Camera-type eye (tissue), 1 donor: ENCODE measurements at places on chromosomes 13 and 19. TPM values are rescaled to one million over a fixed set of nuclear protein-coding genes. Genes with fewer than 3 reads are reported as not detected.

Gene KCNRG
- 5.3 TPM for total RNA-seq

Gene MTUS2
- 18.5 TPM for total RNA-seq

Gene ZNF790
- total RNA-seq, result 20.8 TPM

Gene RELB
- 3.6 TPM for total RNA-seq

Gene ZNF541
- 0.44 TPM for total RNA-seq

Gene SULT2B1
- 1.1 TPM for total RNA-seq

Gene SPTBN4
- 14.8 TPM for total RNA-seq

Gene GIPR
- total RNA-seq, result 0.11 TPM

Gene CEACAM1
- 2.6 TPM for total RNA-seq

Gene UQCRFS1
- 20.5 TPM for total RNA-seq

Gene ERF
- 38.5 TPM for total RNA-seq

Gene SLC17A7
- total RNA-seq, result 78.0 TPM

Gene SLC10A2
- total RNA-seq, result not detected

Gene REX1BD
- total RNA-seq, result 46.2 TPM

Gene ZNF667
- total RNA-seq, result 19.7 TPM

Gene FGF22
- total RNA-seq, result not detected

Gene CD209
- 5.4 TPM for total RNA-seq

Gene CILP2
- 3.7 TPM for total RNA-seq

Gene ARHGAP45
- 11.5 TPM for total RNA-seq

Gene SPIB
- total RNA-seq, result 0.33 TPM

Gene SHKBP1
- total RNA-seq, result 11.7 TPM

Gene CYP4F12
- total RNA-seq, result 1.8 TPM

Gene NPAS1
- 0.99 TPM for total RNA-seq

Gene ITGBL1
- 30.7 TPM for total RNA-seq

Gene KISS1R
- not detected for total RNA-seq

Gene KLF16
- 8.4 TPM for total RNA-seq

Gene CERS4
- 76.6 TPM for total RNA-seq

Gene SYNGR4
- total RNA-seq, result not detected

Gene SBNO2
- total RNA-seq, result 17.3 TPM

Gene CYP2F1
- 0.77 TPM for total RNA-seq

Gene GNA15
- total RNA-seq, result 3.0 TPM

Gene ZNF562
- total RNA-seq, result 62.2 TPM

Gene PRKACA
- total RNA-seq, result 61.7 TPM

Gene DCT
- 318 TPM for total RNA-seq

Gene ATP4B
- total RNA-seq, result not detected

Gene FFAR2
- total RNA-seq, result not detected

Gene ZNF560
- total RNA-seq, result not detected

Gene THSD8
- not detected for total RNA-seq

Gene ADGRE1
- 2.1 TPM for total RNA-seq

Gene LILRA1
- 0.22 TPM for total RNA-seq

Gene CDC34
- total RNA-seq, result 83.5 TPM

Gene SLC1A5
- total RNA-seq, result 10.7 TPM

Gene PHF11
- total RNA-seq, result 23.4 TPM

Gene GRK1
- total RNA-seq, result 25.6 TPM

Gene CCDC8
- 43.4 TPM for total RNA-seq

Gene C13orf42
- total RNA-seq, result not detected

Gene ZNF614
- total RNA-seq, result 21.6 TPM

Gene KIR3DL2
- total RNA-seq, result not detected

Gene CEACAM20
- total RNA-seq, result not detected
